ENCODE measurements at places on chromosomes 11 and 22. TPM values are rescaled to one million over a fixed set of nuclear protein-coding genes. Genes with fewer than 3 reads are reported as not detected.

DNA sequence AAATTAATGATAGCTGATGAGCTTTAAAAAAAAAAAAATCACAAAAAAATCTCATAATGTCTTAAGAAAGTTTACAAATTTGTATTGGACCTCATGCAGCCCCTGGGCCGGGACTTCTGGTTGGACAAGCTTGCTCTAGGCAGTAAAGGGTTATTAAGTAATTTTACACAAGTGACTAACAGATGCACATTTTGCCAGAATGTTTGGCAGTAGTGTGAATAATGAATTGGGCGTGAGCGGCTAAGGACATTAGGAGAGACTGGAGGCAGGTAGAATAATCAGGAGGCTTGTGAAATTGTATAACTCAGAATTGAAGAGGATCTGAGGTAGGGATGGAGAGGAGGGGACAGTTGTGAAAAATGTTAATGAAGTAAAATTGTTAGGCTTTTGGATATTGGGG, 77.4 kb downstream of the HIPK3 start:
- DNase-seq: no peak

GRCh38 chr22:17152340-17152739, 6.7 kb downstream of the HDHD5 start:
- no peak for DNase-seq

- no peak for DNase-seq
Measured at GRCh38 chr22:26172389-26172990, 3.2 kb downstream of the SEZ6L start.

- no peak for DNase-seq
Measured at GRCh38 chr11:65911682-65912568, 6.9 kb downstream of the C11orf68 start.

DNA sequence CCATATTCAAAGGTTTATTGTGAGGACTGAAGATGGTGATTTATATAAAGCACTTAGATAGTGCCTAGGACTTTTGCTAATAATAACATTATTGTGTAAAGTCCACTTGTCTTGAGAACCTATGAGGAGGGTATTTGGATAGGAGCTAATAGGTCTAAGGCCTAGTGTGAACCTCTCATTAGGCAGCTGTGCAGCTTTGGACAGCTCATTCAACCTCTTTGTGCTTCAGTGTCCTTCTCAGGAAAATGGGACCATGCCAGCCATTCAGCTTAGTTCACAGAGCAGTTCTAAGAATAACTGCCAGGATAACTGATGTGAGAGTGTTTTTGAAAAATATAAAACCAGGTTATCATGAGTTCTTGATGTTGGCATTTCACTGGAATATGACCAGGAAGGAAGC, 56.2 kb downstream of the NAV2 start:
- DNase-seq: no peak

The PNPLA3 gene
- total RNA-seq: under 0.01 TPM

All from hematopoietic multipotent progenitor cell (in vitro differentiated cells).